ENCODE measurements at places on chromosomes 5 and 9.

GRCh38 chr5:151935135-151935695 is 10.6 kb upstream of the GLRA1 start:
- no peak for DNase-seq

DNA sequence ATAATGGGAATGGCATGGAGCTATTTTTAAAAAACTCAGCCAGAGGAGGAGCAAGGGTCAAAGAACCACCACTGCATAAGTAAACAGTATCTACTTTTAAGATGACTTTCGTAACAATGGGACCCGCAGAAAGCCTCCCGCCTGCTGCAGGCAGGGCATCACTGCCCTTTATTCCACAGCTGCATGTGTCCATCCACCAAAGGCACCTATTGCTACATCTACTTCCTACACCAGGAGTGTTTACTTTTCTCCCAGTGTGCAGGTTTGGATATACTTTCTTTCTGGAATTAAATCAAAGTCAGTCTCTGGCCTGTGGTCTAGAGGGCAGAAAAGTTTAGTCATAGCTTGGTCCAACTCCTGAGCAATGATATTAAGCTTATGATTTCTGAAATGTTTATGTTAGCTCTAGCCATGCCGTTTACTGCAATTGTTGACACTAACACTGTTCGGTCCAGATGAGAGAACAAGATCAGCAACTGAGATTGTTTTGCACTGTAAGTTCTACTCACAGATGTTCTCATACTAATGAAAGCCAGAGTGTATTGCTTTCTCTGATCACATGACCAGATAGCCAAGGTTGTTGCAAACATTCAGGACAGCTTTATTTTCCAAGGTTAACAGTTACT is 391.5 kb downstream of the FGF10 start:
- DNase-seq, result no peak

DNA sequence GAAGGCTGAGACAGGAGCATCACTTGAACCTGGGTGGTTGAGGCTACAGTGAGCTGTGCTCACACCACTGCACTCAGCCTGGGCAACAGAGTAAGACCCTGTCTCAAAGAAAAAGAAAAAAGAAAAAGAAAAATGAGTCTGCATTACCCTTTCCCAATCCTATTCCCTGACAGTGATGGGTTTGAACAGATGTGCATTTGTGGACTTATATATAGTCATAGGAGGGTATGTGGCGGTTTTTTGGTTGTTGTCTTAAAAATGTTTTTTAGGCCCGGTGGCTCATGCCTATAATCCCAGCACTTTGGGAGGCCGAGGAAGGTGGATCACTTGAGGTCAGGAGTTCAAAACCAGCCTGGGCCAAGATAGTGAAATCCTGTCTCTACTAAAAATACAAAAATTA is 13.4 kb downstream of the HDHD3 start:
- DNase-seq, result no peak

GRCh38 chr5:149273950-149274349 is 2.3 kb downstream of the AFAP1L1 start:
- no peak for DNase-seq

- DNase-seq, result peak; percentile 87
These were observed 15.1 kb downstream of the GPSM1 start for GRCh38 chr9:136342181-136343120.

DNA sequence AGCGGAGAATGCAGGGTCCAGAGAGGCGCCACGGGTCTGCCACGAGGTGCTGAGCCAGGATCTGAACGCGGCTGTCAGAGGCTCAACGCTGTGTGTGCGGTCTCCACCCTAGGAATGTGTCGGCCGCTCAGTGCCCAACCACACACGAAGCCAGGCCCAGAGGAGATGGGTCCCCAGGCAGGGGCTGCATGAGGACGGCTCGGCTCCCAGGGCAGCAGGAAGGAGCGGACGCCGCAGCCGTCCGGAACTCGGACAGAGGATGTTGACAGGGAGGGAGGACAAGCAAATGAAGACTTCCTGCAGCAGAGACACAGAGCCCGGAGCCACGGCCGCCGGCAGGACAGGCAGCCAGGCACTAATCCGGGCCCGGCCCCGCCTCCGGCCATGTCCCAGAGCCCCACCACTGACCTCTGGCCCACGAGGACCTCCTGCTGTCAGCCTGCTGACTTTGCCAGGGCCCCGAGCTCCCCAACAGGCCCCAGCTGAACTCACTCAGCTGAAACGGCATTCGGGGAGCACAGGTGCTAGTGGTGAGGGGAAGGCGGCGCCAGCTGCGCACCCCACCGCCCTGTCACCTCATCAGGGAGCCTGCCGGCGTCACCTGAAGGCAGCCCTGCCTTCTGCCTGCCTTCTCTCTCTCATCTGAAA is 12.7 kb downstream of the VAV2 start:
- DNase-seq, result peak; percentile 75

DNA sequence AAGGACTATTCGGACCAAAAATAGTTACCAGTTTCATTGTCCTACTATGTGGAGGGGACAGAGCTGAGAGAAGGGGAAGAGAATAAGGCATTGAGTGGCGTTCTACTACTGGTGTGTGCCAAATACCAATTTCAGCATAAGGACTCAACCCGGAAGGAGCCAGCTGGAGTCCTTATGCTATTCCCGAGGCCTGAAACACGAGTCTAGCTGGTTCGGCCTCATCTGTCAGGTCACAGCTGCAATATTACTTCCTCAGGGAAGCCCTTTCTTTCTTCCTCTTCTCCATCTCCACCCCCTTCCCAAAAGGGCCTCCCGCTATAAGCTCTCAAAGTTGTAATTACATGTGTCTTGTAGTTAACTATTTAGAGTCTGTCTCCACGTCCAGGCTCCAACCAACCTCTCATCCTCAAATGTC is 20.5 kb upstream of the FER start:
- DNase-seq, result peak; percentile 51

DNA sequence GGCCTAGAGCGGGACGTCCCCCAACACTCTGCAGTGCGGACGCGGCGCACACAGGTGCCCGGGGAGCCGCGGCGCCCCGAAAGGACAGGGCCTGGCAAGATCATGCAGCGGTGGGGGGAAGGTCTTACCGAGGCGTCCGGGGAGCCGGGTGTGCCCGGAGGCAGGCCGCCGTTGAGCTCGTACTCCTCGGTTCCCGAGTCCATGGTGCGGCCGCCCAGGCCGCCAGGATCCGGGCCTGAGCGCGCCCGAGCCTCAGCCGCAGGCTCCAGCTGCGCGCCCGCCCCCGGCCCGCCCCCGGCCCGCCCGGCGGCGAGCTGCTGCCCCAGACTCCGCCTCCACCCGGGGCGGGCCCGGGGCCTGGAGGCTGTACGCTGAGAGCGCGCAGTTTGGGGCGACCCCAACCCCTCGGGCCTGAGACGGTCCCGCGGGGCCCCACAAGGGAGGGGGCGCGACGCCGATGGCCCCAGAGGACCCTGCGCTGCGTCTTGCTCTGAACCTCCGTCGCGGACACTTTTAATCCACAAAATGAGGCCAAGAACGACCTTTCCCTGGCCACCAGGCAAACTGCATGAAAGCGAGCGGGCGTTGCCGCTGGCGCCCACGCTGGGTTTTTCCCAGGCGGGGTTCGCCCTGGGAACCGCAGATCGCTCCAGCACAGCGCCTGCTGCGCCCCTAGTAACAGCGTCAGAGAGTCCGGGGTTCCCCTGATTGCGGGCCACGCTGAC is at the start of gene NINJ1:
Gene NINJ1 (minus strand): TSS at position 237 of the 725 bp plus-strand sequence. CDS start 34 bp downstream, at position 203.
- DNase-seq, result peak; percentile 88

DNA sequence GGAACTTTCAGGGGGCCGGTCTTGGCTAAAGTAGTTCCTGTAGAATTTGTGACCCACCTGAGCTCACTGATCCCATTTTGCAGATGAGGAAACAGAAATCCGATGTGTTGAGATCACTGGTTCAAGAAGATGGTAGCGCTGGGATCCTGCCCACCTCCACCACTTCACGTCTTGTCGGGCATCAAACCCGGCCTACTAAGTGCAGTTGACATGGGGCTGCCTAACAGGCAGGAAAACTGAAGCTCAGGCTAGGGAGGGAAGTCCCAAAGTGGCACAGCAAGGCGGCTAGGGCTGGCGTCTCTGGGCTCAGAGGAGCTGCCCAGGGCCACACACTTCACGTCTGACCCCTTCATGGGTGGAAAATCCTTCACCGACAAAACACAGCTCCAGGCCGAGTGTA is 502 bp upstream of the ENG start:
- no peak for DNase-seq

DNA sequence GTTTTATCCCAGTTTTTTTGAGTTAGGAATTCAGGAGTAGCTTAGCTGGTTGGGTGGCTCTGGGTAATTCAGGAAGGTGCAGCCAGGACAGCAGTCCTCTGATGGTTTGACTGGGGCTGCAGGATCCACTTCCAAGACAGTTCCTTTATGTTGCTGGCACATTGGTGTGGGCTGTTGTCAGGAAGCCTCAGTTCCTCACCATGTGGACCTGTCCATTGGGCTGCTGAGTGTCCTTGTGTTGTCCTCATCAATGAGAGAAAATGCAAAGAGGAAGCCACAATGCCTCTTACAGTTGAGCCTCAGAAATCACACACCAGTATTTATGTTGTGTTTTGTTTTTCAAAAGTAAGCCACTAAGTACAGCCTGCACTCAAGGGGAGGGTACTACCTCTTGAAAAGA is 140.9 kb downstream of the MAST4 start:
- no peak for DNase-seq

Data from femur (tissue), 1 donor.